PC-9 (cell line): ENCODE measurements at places on chromosomes 5 and 9.

- DNase-seq = no peak
These were observed 7.6 kb downstream of the ARHGEF37 start for GRCh38 chr5:149588936-149589335.

- no peak for DNase-seq
These were observed 24.2 kb upstream of the S1PR3 start for GRCh38 chr9:88966894-88967676.

DNA sequence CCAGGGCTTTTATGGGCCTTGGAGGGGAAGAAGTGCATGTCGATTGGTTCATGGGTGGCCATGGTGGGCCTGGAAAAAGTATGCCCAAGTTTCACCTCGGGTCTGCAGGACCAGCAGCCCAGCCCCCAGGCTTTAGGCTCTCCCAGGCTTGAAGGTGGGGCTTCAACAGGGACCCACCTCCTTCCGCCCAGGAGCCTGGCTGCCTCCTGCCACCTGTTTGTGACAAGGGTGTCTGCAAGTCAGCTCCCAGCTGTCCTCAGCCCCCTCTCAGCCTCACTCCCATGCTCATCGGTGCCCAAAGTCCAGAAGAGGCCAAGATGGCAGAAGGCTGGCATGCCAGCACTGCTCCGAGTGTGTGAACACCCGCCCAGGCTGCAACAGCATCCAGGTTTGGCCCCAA, 1063.2 kb upstream of the ACO1 start:
- no peak for DNase-seq

DNA sequence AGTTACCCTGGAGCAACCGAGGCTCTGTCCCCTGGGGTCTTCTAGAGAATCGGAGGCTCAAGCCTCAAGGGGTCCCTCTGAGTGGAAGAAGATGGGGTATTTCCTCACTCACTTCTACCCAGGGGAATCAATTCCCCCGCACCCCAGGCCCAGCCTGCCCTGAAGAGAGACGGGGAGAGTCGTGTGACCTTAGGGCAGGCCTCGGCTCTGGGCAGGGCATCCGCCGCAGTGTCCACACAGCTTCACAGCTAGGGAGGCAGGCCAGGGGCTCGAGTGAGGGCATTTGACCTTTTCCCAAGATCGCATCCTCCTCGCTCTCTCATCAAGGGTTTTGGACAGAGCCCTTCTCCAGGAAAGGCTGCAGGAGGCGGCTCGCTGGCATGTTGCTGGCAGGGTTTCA, 57.9 kb upstream of the CNOT6 start:
- no peak for DNase-seq

DNA sequence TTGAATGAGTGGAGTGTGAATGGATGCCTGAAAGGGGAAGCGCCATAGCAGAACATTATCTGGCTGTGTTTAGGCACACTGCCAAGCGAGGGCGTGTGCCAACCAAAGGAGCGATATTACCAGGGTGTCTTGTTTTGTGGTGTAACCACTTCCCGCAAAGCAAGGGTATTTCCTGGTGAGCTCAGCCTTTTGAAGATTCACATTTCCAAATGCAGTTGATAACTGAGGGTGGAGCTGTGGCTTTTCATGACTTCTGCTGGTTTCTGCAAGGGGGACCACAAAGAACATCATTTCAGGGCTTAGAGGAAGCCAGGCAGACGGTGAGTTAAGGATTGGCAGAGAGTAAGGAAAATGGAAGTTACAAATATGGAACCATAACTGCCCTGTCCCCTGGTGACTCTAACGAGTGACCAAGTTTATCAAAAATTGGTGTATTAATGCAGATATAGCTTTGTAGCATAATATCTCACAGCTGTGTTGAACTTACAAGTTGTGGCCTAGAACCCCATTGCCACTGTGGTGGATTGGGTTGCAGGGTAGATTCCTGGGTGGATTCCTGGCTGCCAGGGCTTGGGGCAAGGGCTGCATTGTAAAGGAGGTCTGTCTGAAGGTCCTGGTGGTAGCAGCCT, 71.4 kb downstream of the RALGPS1 start:
- DNase-seq = peak; percentile 98

DNA sequence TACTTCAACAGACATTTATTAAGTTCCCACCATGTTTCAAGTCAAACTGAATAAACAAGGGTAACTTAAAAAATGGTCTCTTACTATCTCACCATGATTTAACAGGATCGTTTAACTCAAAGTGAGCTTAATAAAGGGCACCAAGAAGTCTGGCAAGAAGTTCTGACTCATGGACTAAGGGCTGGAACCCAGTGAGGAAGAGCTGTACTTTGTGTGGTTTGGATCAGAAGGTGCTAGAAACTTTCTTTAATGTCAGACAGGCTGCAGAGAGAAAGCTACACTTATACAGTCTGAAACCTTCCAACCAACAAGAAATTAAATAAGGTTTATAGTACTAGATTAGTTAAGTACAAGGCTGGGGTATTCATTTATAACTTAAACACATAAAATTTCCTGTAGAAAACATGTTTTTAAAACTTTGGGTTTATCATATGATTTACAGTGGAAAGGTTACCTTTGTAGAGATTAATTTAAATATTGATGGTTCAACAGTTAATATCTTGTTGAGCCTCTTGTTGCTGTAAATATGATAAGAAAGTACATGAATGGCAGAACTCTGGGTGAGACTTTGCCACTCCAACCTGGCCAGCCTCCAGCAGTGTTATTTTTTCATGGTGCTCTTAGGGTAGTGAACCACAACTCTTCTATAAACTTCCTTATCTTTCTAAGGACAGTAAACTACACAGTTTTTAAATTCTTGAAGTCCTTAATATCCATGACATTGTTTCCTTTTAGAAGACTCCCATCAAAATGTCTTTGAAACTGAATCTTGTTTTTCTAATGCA, 162.8 kb downstream of the MAN2A1 start:
- no peak for DNase-seq

DNA sequence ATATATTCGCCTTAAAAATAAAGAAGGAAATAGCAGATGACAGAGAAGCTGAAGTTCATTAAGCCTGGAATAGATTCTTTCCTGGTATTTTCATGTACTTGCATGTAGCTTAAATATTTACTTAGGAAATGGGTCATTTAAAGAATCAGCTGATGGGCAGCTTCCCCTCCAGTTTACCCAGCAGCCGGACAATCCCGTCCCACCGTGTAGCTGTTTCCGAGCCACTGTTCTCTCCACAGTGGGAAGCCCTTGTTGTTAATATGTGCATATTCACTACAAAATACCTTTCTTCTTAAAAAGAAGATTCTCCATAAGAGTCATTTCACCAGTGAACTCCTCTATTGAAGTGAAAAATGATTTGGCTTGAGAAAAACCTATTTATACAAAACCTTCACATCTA, 187.0 kb downstream of the FANCC start:
- DNase-seq = no peak

GRCh38 chr9:99385814-99386279, 163.8 kb downstream of the SEC61B start:
- no peak for DNase-seq

DNA sequence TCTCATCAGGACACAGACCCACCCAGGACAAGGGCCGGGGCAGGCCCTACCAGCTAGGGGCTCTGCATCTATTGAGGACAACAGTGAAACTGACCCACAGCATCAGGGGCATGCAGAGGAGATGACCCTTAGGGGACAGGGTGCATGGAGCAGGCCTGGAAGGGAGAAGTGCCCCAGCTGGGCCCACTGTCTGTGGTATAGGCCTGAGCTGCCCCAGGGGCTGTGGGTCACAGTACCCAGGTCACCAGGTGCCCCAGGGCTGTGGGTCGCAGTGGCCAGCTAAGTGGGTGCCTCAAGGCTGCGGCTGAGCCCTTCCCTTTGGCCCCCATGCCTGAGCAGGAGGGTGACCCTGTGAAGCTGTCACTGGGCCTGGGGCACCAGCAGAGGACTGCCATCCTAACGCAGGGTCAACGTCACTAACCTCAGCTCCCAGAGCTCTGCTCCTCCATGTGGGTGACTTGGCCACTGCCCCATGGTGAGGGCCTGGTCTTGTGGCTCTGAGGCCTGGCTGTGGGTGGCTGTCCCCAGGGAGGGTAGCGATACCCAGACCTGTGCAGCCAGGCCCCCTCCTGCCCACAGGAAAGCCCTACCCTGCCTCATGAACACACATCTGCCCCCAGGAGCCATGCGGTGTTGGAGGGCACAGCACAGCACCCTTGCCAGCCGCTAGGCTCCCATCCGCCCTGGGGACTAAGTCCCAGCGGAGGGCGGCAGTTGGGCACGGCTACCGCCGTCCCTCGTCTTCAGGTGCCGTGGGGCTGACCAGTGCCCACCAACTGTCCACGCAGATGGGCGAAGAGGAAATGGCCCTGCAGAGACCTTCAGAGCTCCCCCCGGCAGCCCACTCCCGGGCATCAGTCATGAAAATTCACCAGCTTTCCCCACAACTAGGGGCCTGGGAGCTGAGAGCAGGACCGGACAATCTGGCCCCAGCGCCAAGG, 4.9 kb downstream of the EDF1 start:
- peak; percentile 31 for DNase-seq

DNA sequence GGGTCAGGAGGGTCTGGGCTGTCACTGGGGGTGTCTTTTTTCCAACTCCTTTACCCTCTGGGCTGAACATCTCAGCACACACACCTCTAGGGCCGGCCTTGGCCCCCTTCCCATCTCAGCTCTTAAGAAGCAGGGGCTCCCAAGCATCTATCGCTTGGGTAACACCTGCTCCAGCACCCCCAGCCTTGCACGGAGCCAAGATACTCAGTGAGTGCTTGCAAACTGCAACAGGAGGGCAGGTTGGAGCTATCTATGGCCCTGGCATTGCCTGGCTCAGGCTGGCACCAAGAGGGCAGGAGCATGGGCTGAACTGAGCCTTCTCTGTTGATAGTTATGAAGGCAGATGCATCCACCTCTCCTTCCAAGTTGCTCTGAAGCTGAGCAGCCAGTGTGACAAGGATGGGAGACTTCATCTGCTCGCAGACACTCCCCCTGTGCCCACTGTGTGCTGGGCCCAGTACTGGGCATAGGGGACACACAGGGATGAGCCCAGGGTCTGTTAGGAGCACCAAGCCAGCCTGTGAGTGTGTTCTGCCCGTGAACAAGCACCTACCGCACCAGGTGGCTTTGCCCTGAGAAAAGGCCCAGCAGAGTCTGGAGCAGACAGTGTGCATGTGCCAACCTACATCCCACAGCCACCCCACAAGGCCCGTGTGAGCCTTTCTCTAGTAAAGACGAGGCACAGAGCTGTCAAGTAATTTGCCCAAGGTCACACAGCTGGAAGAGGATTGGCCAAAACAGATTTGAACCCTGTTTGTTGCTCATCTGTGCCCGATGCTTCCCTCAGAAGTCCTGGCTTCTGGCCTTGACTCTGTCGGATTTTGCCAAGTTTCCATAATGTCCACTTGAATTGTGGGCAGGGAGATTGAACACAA, 58.2 kb downstream of the PHF2 start:
- DNase-seq = no peak
